GM12892 (cell line): ENCODE measurements at places on chromosomes 7 and 10.

DNA sequence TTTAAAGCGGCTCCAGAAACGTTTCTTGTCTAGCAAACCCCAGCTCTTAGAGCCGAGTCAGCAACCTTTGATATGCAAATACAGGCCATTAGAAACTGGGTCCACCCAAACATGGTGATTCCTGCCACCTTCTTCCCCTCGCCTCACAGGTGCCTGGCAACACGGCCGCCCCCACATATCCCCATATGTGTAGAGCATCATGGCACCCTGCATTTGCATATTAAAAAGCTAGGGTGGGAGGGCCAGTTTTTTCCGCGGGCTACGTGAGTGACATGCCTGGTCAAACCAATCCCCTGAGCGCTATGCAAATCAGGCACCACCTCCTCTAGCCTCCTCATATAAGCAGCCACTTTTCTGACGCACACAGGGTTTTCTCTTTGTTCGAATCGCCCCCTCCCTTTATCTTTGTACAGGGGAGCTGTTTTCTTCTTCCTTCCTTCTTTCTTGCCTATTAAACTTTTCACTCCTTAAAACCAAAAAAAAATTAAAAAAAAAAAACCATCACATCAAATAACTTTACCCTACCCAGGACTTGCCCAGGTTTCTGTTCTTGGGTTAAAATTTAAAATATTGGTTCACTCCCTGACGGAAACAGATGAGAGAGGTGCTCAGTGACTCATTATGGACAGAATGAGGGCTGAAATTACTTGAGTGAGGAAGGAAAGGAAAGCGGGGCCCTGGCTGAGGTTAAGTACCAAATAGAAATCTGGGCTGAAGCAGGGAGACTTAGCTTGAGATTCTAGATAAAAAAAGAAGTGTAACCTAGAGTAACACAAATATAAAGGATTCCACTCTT lies 59.8 kb downstream of the COA1 start:
- no peak for DNase-seq

DNA sequence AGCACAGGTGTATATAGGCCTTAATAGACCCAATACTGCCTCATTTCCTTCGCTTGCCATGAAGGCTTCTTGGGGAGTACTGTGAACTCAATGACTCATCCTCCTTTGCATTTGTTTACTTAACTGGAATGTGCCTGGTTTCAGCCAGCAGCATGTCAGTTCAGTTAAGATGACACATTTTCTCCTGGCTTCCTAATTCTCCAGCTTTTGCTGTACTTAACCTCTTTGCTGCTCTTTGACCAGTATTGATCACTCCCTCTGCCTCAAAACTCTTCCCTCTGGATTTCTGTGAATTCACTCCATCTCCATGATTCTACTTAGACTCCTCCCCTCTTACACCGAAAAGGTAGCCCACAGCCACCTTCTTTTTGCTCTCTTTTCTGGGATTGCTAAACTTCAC lies 135.7 kb downstream of the MAGI2 start:
- no peak for DNase-seq

DNA sequence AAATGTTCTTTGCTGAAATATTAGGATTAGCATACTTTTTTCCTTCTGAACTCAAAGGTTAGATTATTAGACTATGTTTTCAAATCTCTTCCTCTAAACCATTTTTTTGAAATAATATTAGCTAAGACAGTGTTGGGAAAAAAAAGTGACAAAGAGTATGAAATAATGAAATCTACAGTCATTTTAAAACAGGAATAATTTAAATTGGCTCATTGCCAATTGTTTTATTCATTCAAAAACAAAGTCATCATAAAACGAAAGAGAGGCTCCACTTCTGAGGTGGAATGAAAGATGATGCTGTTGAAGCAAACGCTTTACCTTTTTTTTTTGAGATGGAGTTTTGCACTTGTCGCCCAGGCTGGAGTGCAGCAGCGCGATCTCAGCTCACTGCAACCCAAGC lies 51.2 kb downstream of the RNF32 start:
- DNase-seq, result no peak

- DNase-seq, result no peak
Measured at GRCh38 chr10:23158370-23158769, 33.7 kb upstream of the PTF1A start.

- peak; percentile 34 for DNase-seq
Measured at GRCh38 chr7:134140889-134141867, 14.0 kb downstream of the LRGUK start.

DNA sequence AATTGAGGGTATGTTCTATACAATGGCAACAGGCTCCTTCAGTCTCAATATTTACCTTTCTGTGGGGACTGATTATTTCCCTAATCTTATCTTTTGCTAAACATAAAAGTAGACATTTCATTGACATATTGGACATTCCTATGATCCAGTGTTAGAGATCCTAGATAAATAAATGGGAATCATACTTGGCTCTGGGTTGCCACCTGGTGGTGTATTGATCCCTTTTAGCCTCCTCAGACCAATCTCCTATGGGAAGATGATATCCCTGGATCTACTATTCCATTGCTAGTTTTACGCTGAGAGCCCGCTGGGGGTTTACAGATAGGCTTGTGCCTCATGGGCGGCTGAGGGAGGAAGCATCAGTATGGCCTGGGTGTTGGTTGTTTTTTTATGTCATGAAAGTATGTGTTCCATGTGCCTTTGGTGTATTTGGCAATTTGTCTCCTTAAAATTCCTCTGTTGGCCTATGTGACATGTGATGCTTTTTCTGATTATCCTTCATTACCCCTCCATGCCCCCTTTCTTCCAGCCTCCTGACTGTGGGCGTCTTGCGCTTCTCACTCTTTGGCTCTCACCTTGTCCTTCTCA lies 18.8 kb downstream of the CELF2 start:
- no peak for DNase-seq

GRCh38 chr10:60110739-60111138 lies 204.4 kb upstream of the CCDC6 start:
- no peak for DNase-seq

DNA sequence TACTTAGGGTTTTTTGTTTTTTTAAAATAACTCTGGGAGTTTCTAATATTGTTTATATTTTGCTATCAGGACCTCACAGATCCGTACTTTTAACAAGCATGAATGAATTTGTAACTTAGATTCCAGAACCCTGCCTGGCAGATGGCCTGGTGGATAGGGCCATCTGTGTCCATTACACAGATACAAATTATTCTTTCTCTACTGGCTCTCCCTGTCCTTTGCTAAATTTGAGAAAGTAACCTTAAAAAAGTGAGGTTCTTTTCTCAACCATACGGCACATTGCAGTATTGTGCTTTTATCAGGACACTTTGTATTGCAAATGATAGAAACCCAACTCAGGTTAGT lies 26.6 kb downstream of the LCOR start:
- no peak for DNase-seq
